ENCODE measurements at places on chromosomes 1 and 21. TPM values are rescaled to one million over a fixed set of nuclear protein-coding genes. Genes with fewer than 3 reads are reported as not detected.

NR5A2 gene
- not detected for polyA plus RNA-seq

RWDD3 gene
- polyA plus RNA-seq, result 61.2 TPM

DDR2 gene
- not detected for polyA plus RNA-seq

TAF13 gene
- polyA plus RNA-seq, result 1.3 TPM

CELA2A gene
- polyA plus RNA-seq, result not detected

PTPN22 gene
- polyA plus RNA-seq, result 66.1 TPM

CLEC20A gene
- not detected for polyA plus RNA-seq

VWA5B1 gene
- polyA plus RNA-seq, result 0.11 TPM

AMY1C gene
- not detected for polyA plus RNA-seq

KCNE1 gene
- not detected for polyA plus RNA-seq

CTSS gene
- 172 TPM for polyA plus RNA-seq

DNA sequence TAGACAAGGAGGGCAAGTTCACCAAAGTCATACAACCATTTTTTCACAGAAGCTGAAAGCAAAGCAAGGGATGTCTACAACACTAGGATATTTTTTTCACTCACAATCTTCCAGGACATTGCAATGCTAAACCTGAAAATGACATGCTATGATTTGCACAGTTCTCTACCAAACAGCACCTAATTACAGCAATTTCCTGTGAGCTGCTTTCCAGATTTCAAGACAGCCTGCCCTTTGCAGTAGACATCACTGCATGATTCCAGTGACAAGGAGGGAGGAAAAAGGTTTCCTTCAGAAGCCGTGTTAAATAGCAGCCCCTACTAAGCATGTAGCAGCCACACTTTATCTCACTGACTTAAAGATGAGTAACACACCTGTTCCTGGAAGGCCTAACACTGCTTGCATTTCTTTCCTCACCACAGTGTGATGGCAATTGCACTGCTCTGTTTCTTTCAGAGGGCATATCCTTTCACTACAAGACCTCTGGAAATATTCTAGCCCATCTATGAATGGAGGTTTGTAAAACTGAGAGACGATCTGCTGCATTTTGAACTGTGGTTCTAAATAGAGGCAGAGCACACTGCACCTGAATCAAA lies 97.1 kb downstream of the DUSP10 start:
- no peak for DNase-seq

DNA sequence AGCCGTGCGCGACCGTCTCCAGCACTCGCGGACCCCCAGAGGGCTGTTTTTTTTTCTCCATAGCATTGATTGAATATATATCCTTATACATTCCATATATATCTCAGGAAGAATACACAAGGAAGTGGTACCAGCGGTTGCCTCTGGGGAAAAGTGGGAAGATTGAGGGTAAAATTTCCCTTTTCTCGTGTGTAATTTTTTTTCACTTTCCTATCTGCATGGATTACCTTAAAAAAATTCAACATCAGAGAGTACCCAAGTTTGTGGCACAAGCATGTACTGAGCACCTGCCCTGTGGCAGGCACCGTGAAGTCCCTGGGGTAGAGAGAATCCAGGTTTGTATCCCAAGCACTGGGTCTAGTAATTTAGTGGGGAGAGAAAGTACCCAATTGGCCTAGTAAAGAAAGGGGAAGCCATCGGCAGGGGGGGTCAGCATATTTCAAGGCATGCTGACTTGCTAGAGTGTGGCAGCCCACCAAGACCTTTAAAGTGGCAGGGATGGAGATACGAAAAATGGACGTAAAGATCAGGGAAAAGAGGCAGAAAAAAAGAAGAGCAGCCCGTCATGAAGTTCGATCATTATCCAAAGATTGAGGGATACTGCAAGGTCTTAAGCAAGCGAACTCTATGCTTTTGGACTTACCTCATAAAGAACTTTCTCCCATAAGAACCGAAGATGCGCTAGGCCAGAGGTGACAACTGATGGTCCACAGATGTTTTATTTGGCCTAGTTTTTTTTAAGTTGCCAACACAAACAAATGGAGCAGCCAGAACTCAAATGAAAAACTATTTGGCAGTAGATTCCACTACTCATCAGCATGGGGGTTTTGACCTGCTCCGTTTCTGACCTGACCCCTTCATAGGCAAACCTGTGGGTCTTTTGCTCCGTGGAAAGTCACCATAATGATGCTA lies 1.5 kb upstream of the HMGN1 start:
- no peak for DNase-seq

- DNase-seq, result no peak
Measured at GRCh38 chr1:47420547-47420946, 4.5 kb downstream of the FOXE3 start.

DNA sequence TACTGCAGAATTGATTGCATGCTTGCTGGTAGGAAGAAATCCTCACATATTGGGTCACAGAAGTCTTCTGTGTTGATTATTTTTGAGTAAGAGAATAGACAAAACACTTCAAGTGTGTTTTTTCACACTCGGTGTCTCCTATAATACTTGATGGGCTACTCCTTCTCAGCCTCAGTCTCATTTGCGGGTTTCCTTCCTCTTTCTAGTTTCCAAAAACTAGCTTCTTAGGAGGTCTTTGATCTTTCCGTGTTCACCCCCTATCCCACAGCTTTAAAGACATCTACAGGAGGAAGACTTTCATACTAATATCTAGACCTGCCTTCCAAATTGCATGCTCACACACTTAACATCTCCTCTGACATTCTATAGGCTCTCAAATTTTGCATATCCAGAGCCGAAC lies 40.7 kb upstream of the NTPCR start:
- no peak for DNase-seq

GRCh38 chr1:33057095-33057494 lies 20.4 kb upstream of the AK2 start:
- no peak for DNase-seq

- no peak for DNase-seq
Measured at GRCh38 chr1:96492236-96492635, 229.3 kb upstream of the PTBP2 start.

GRCh38 chr1:209207126-209207700 lies 376.3 kb upstream of the CAMK1G start:
- no peak for DNase-seq

- DNase-seq, result no peak
Measured at GRCh38 chr1:53286955-53287354, 40.9 kb downstream of the LRP8 start.

- no peak for DNase-seq
Measured at GRCh38 chr1:65276197-65276939, 33.0 kb upstream of the DNAJC6 start.
